ENCODE measurements at places on chromosomes 2 and 18.

DNA sequence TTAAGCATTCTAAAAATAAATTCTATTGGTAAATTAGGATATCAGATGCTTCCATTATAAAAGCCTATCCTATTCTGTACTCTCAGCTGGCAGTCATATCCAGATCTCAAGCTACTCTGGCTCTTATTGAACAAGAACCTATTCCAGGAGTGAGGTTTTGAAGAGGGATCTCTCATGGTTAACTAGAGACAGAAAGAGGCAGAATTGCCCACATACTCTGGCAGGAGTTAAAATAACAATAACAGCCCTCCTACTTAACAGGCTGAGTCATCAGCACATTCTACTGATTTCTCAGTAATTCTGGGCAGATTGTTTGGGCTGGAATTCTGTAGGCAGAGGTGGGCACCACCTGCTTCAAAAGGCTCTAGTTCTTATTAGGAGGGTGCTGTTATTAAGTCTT lies 142.0 kb upstream of the UNC80 start:
- no peak for DNase-seq

DNA sequence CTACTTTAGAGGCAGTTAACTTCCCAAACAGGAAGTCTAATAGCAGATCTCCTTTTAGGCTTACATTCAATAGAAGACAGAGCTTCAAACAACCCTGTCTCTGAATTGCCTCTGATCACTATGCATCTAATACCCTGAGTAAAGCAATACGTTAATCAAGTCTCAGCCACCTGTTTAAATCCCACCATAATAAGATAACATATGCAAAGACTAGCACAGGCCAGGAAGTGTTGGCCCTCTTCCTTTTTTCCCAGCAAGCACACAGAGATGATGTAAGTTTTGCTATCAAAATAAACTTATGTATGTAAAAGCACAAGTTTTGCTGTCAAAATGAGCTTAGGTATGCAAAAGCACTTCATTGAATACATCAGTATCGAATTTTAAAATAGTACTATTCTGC lies 385.5 kb downstream of the RND3 start:
- no peak for DNase-seq

GRCh38 chr2:219507581-219508443 lies 6.5 kb upstream of the ASIC4 start:
- no peak for DNase-seq

DNA sequence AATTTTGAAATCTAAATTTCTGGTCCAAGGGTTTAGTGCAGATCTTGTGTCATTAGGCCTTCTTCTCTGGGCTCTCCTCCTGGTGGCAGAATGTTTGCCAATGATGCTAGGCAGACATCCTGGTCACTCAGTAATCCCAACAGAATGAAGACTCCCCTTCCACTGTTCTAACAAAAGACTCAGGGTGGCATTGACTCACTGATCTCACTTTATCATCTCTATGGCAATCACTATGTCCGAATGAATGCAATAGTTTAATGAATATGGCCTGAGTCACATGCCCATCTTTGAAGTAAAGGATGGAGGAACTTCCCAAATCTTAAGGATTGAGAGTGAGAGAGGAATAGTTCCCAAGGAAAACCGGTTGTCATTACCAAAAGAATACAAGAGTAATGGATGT lies 261.1 kb downstream of the KCNE4 start:
- no peak for DNase-seq

DNA sequence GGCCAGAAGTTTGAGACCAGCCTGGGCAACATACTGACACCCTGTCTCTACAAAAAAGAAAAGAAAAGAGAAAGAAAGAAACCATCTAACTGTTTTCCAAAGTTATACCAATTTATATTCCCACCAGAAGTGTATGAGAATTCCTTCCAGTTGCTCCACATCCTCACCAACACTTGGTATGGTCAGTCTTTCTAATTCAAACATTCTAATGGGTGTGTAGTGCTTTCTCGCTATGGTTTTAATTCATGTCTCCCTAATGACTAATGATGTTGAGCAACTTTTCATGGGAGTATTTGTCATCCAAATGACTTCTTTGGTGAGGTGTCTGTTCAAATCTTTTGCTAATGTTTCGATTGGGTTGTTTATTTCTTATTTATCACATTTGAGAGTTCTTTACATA lies 10.5 kb upstream of the B3GNT7 start:
- DNase-seq = no peak

Data from right cardiac atrium (tissue), 5 donors.